CD4-positive, CD25-positive, alpha-beta regulatory T cell (primary cell): ENCODE measurements at places on chromosomes 3 and 15.
A peak's percentile ranks its signal among the peaks of the same experiment; 100 is the strongest.

DNA sequence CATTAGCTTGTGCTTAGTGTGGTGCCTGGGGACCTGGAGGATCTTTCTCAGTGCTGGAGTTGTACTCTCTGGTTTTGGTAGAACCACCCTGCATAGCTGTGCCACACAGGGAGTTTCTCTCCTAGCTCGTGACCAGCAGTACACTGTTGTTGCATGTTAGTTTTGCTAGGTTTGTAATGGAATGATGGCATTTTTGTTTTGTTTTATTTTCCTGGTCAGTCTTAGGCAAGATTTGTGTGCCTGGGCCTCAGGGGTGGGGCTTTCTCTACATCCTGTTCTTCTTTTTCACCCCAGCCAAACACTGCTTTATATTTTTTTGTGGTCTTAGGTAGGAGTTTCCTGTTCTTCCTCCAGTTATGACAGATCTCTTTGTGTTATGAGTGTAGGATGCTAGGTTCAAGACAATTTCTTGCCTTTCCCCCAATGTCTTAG is 534.5 kb upstream of the KCNMB2 start:
- no peaks in the 10 kb centered on the region for H3K36me3 ChIP-seq
- H3K27ac ChIP-seq: peak overlapping the region; percentile 47
- peak overlapping the region; percentile 58 for H3K4me3 ChIP-seq
- H3K27me3 ChIP-seq: no peaks in the 10 kb centered on the region
- H3K4me1 ChIP-seq: peaks cover 33% of the 10 kb centered on the region

- no peak for DNase-seq
- H3K27me3 ChIP-seq: no peaks in the 10 kb centered on the region
- no peak overlapping the region for H3K27ac ChIP-seq
- no peak overlapping the region for H3K4me3 ChIP-seq
- H3K36me3 ChIP-seq: no peaks in the 10 kb centered on the region
- H3K4me1 ChIP-seq: peaks cover 12% of the 10 kb centered on the region
Measured at GRCh38 chr3:106341087-106341486, 472.3 kb upstream of the CBLB start.

DNA sequence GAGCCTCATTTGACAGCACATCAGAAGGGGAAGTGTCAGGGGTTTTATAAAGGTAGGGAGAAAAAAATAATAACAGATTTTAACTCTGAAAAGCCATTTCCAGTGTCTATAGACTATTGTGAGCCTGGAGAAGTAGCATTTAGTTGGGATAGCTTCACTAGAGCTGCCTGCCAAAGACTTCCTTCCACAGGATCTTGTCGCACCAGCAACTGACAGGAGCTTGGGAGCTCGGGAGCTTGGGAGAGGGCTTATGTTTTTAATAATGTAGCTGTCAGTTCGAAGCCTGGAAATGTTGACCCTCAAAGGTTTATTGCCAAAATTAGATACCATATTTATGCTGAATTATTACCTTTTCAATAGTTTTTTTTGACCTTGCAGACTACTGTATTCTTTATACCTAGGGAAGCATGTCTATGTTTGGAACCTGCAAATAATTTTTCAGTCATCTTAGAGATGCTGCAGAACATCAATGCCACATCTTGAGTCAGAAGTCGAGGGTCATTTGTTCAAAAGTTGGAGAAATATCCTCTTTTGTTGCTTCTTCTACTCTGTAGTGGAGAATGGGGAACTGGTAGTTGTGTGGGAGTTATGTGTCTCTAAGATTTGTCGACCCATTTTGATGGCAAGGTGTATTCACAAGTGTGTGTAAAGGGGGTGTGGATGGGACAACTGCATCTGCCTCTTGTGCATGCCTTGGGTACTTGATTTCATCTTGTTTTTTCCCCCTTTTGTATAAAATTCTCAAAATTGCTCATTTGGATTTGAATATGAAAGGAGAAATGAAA is 41.7 kb downstream of the ARPP21 start:
- no peaks in the 10 kb centered on the region for H3K4me1 ChIP-seq
- H3K27me3 ChIP-seq: no peaks in the 10 kb centered on the region

- H3K4me1 ChIP-seq: no peaks in the 10 kb centered on the region
- H3K4me3 ChIP-seq: no peak overlapping the region
- no peak overlapping the region for H3K27ac ChIP-seq
- no peak for DNase-seq
Measured at GRCh38 chr15:86906376-86906775, 826.7 kb downstream of the AGBL1 start.

DNA sequence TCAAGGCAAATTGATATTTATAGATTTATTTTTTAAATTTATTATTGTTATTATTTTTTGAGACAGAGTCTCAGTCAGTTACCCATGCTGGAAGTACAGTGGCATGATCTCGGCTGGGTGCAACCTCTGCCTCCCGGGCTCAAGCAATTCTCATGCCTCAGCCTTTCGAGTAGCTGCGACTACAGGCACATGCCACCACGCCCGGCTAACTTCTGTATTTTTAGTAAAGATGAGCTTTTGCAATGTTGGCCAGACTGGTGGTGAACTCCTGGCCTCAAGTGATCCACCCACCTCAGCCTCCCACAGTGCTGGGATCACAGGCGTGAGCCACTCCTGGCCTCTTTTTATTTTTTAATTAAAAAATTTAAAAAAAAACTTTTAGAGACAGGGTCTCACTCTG is 19.0 kb downstream of the SPG21 start:
- H3K27ac ChIP-seq: no peak overlapping the region
- H3K4me1 ChIP-seq: no peaks in the 10 kb centered on the region
- H3K4me3 ChIP-seq: no peak overlapping the region
- H3K27me3 ChIP-seq: no peaks in the 10 kb centered on the region
- no peak for DNase-seq
- H3K36me3 ChIP-seq: peaks cover 71% of the 10 kb centered on the region

DNA sequence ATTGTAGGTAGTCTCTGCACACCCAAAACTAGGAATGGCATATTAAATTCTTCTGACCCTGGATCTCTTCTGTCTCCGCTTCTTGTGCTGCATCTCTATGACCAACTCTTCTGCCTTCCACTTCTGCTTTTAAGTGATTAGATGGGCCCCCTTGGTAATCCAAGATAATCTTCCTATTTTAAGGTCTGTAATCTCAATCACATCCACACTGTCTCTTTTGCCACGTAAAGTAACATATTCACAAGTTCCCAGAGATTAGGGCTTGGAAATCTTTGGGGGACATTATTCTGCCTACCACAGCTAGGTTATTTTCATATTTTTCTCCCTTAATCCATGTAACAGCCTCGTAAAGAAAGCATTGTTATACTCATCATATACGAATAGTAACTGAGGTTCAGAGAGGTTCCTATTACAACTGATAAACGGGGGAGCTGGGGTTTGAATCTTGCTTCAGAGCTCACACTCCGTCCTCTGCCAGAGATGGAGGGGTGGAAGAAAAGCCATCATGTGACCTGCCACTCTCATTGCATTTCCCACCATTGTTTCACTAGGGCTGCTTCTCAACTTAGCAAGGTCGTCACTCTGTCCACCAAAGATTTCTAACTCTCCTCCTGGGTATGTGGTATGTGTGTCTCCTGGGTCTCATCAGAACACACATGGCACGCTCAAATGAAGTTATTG is 6.6 kb upstream of the CD47 start:
- H3K27ac ChIP-seq: no peak overlapping the region
- no peak overlapping the region for H3K4me3 ChIP-seq
- H3K36me3 ChIP-seq: no peaks in the 10 kb centered on the region
- no peaks in the 10 kb centered on the region for H3K27me3 ChIP-seq
- DNase-seq: no peak

DNA sequence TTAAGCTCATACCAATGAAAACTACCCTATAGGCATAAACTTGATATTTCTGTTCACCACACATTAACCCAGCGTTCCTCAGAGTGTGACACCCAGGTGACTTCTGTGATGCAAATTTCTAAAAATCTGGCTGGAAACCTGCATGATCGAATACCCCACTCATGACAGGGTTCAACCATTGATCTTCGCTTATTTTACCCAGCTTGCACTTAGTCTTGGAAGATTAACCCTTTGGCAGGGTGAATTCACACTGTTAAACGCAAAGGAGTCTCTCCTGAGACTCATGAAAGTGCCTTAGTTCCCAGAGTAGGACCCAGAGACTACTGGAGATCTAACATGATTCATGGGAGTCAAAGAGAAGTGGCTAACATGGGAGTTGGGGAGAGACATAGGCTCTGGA is 391.6 kb downstream of the MECOM start:
- no peak for DNase-seq
- no peak overlapping the region for H3K4me3 ChIP-seq
- H3K36me3 ChIP-seq: no peaks in the 10 kb centered on the region
- H3K4me1 ChIP-seq: no peaks in the 10 kb centered on the region

DNA sequence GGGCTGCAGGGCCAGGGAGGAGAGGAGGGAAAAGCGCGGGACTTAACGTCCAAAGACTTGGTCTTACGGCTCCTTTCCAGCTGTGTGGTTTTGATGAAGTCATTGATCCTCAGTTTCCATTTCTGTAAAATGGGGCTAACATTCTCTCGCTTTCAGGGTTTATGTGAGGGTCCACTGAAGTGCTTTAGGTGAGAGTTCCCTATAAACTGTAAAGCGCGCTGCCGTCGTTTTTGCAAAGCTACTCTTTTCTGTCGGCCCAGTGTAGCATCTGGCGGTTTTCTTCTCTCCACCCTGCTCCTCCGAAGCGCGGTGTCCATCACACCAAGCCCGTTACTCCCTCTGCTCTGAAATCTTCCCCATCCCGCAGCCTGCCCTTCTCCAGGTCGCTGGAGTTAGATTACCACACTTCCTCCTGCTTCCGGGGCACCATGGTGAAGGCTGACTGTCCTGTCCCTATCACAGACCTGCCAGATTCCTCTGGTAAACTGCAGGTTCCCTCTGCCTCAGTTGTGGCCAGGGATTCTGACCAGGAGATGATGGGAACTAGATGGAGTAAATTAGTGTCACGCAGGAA is 702 bp upstream of the DNAJC17 start:
- peaks cover 16% of the 10 kb centered on the region for H3K4me1 ChIP-seq
- peaks cover 9% of the 10 kb centered on the region for H3K36me3 ChIP-seq
- DNase-seq: no peak
- peak overlapping the region; percentile 94 for H3K27ac ChIP-seq
- peak overlapping the region; percentile 93 for H3K4me3 ChIP-seq
- H3K27me3 ChIP-seq: no peaks in the 10 kb centered on the region

DNA sequence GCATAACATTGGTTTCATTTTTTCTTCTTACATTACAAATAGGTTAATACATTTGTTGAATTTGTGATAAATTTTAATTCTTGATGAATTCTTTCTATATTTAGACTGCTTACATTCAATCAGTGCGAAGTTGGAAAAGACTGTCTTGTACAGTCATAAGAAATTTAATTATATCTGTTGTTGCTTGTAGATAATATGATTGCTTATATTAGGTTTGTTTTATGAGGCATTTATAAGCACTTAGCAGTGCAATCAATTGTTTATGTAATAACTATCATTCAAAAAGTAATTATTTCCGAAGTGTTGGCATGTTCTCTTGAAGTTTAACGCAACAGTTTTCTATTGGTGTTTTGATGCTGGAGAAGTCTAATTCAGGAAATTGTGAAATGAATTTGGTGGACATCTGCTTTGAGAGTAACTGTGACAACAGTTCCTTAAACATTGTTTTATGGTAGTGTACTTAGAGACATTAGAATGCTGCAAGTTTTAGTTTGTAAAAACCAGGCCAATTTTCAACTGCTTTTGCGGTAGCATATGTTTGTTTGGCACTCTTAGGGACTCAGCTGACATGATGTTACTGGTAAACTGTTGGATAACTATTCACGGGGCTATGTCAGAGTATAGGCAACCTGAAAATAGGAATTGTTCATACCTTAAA is 99.7 kb downstream of the NAALADL2 start:
- H3K4me3 ChIP-seq: no peak overlapping the region
- no peaks in the 10 kb centered on the region for H3K27me3 ChIP-seq
- H3K27ac ChIP-seq: no peak overlapping the region
- H3K36me3 ChIP-seq: no peaks in the 10 kb centered on the region

GRCh38 chr15:88563638-88564037 is 17.2 kb upstream of the DET1 start:
- H3K4me3 ChIP-seq: no peak overlapping the region
- no peaks in the 10 kb centered on the region for H3K4me1 ChIP-seq
- H3K36me3 ChIP-seq: no peaks in the 10 kb centered on the region

- H3K27me3 ChIP-seq: no peaks in the 10 kb centered on the region
- peak; percentile 53 for DNase-seq
- H3K4me3 ChIP-seq: peak overlapping the region; percentile 8
- H3K36me3 ChIP-seq: no peaks in the 10 kb centered on the region
Measured at GRCh38 chr3:108552267-108553159, 36.7 kb downstream of the CIP2A start.

DNA sequence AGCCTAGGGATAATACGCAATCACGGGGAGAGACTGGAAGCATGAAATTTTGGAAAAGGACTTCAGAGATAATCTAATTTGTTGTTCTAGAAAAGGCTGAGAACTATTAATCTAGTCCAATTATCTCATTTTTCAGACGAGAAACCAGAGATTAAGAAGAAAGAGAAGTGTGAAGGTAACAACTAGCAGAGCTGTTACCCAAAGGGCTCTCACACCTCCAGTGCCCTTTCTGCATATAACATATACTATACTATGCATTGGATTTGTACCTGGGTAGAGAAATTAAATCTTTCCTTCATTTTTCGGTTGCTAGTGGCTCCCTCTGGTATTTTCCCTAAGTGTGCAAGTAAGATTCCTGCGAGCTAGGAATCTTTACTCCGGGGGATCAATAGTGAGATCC is 13.4 kb upstream of the TM4SF19 start:
- DNase-seq: no peak
- peaks cover 45% of the 10 kb centered on the region for H3K36me3 ChIP-seq
- no peak overlapping the region for H3K27ac ChIP-seq
- H3K4me3 ChIP-seq: no peak overlapping the region

GRCh38 chr3:72345980-72346379 is 502.3 kb downstream of the SHQ1 start:
- no peak overlapping the region for H3K27ac ChIP-seq
- H3K27me3 ChIP-seq: no peaks in the 10 kb centered on the region
- peaks cover 56% of the 10 kb centered on the region for H3K4me1 ChIP-seq
- H3K4me3 ChIP-seq: peak overlapping the region; percentile 41

GRCh38 chr15:29726553-29726952 is 95.7 kb downstream of the TJP1 start:
- H3K27ac ChIP-seq: no peak overlapping the region
- no peaks in the 10 kb centered on the region for H3K27me3 ChIP-seq
- no peaks in the 10 kb centered on the region for H3K4me1 ChIP-seq
- DNase-seq: no peak
- no peak overlapping the region for H3K4me3 ChIP-seq

GRCh38 chr3:5977331-5977730 is 789.8 kb downstream of the EDEM1 start:
- H3K36me3 ChIP-seq: no peaks in the 10 kb centered on the region
- no peaks in the 10 kb centered on the region for H3K4me1 ChIP-seq
- DNase-seq: no peak
- no peak overlapping the region for H3K4me3 ChIP-seq
